ENCODE measurements at places on chromosomes 12 and 14. TPM values are rescaled to one million over a fixed set of nuclear protein-coding genes. Genes with fewer than 3 reads are reported as not detected.

GRCh38 chr14:91115986-91116770, 2.3 kb downstream of the DGLUCY start:
- peak; percentile 16 for DNase-seq

DNA sequence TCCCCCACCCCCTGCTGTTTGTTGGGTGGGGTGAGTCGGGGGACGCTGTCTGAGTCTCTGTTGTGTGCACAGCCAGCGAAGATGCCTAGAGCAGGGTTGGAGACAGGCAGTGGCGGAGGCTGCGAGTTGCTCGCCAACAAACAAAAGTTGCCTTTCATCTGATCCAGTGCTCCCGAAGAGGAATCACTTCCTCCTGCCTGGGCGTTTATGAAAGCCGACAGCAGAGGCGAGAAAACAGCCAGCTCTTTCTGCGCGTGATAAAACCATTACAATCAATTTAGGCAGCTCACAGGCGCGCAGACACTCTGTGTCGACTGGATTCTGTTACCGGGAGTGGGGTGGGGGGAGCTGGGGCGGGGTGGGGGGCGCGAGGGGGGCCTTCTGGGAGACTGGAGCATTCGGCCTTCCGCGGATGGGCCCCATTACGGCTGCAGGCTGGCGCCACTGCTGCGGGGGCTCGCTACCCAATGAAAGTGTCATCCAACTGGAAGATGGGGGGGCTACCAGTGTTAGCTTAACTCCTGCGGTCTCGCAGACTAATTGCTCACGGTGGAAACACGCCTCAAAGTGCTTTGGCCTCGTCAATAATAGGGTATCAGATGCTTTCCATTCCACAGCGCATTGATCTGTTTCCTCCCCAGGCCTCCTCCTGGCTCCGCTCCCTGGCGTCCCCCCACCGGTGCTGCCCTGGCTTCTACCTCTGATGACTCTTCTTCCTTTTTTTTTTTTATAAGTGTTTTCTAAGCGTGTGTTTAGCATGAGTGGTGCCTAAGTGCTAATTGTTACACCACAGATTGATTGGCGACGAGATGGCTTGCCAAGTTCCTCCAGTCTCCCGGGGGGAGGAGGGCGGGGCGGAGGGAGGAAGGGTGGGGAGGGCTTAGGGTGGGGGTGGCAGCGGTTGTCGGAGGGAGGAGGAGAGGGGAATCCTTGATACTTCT, 678.4 kb downstream of the MED13L start:
- peak; percentile 71 for DNase-seq

DNA sequence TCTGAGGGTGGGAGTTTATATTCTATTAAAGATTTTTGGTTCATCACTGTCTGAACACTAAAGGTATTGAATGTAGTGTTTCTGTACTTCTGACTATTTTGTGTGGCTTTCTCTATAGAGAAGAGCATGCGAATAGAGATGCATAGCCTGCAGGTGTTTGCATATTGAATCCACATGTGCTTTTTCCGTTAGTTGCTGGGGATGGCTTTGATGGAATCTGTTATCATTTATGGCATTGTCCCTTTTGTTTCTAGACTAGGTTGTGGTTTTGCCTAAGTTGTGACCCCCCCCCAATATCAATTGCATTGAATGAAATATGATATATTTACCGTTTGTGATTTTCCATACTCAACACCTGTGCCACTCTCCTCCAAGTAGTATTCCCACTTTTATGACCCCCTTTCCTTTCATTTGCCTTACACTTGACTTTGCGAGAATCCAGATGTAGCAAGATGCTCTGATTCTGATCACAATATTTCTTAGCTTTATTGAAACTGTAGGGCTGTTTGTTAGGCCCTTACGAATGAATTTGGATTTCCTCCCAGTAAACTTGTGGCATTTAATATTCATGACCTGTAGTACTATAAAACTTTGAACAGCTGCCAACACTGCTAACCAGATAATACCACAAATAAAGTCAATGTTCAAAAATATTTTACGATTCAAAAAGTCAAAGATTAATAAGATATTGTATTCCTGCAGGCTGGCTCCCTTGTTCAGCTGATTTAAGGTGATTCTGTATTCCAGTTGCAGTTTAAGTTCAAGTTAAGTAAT, 176.4 kb downstream of the TMTC2 start:
- DNase-seq: no peak

- DNase-seq: no peak
These were observed 26.3 kb downstream of the SLC38A1 start for GRCh38 chr12:46242569-46242968.

DNA sequence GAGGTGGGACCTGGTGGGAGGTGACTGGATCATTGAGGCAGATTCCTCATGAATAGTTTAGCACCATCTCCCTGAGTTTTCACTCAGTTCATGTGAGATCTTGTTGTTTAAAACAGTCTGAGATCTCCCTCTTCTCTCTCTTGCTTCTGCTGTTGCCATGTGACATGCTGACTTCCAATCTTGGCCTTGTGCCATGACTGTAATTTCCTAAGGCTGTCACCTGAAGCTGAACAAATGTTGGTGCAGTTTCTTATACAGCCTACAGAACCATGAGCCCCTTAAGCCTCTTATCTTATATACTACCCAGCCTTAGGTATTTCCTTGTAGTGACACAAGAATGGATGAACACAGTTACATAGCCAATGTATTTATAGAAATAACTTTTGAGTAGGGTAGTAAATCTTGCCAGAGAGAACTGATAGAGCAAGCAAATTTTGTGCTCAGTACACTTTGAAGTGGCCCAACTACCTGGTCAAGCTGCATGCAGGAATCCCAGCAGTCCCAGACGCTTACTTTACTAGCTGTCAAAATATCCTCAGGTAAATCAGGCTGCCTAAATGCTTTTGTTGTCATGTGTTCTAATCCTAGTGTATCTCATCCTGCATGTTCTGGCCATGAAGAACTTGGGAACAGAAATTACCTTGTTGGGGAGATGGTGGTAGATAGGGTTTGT, 445.6 kb upstream of the MIS18BP1 start:
- DNase-seq: peak; percentile 12

DNA sequence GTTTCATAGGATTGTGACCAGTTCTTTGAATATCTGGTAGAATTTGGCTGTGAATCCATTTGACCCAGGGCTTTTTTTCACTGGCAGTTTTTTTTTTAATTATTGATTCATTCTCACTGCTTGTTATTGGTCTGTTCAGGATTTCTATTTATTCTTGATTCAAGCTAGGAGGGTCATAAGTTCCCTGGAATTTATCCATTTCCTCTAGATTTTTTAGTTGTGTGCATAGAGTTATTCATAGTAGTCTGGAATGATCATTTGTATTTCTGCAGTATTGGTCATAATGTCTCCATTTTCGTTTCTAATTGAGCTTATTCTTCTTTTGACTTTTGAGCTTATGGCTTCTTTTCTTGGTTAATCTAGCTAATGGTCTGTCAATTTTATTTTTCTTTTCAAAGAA, 291.6 kb downstream of the AKAP6 start:
- DNase-seq: no peak

DNA sequence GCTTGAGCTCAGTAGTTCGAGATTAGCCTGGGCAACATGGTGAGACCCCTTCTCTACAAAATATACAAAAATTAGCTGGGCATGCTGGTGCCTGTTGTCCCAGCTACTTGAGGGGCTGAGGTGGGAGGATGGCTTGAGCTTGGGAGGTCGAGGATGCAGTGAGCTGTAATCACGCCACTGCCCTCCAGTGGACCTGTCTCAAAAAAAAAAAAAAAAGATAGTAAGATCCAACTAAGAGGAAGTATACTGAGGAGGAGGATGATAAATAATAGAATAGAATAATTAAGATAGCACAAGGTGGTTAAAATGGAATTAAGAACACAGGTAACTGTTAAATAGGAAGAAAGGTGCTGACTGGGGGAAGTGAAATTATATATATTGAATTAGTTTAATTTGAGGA, 37.0 kb upstream of the BAZ1A start:
- DNase-seq: no peak

- DNase-seq: peak; percentile 88
These were observed 17.1 kb downstream of the FOS start for GRCh38 chr14:75295491-75296345.

- no peak for DNase-seq
These were observed 25.0 kb downstream of the LARP4 start for GRCh38 chr12:50425589-50426258.

GRCh38 chr12:119090865-119091264, 87.9 kb upstream of the HSPB8 start:
- DNase-seq: no peak

DNA sequence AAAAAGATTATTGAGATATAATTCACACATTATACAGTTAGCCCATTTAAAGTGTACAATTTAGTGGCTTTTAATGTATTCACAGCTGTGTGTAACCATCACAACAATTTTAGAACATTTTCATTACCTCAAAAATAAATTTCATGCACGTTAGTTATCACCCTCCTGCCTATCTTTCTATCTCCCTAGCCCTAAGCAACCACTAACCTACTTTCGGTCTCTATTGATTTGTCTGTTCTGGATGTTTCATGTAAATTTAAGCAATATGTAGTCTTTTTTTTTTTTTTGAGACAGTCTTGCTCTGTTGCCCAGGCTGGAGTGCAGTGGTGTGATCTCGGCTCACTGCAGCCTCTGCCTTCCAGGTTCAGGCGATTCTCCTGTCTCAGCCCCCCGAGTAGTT, 439.4 kb downstream of the PCNX1 start:
- DNase-seq: no peak

DNA sequence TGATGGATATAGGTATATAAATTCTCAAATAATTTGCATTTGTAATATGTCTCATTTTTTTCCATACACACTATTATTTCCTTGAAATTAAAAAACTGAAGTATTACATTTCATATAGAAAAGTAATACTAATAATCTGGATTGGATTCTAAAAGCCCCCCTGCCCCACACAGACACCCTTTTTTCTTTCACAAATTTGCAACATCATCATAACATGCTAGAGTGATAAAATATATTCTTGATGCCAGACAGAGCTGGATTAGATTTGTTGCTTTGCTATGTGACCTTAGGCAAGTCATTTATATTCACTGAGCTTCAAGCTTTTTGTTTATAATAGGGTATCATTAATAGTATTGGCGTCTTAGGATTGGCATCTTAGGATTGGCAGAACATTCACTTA, 6.7 kb upstream of the PKP2 start:
- DNase-seq: no peak

GRCh38 chr12:110531741-110532333, 29.7 kb downstream of the RAD9B start:
- no peak for DNase-seq

DNA sequence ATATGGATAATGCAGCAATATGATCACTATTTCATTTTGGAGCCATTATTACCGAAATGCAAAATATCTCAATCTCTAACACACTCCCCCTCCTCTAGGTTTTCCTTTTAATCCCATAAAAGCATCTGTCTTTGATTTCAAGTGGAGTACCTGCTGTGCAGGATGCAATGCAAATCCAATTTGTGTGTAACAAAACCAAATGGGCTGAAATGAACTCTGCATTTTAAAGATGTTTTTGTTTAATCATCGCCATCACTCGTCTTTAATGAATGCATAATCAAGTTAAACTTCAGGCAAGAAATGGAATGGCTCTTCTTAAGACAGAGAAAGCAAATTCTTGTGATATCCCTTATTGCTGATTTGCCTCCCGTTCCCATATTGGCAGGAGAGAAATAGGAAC, 114.3 kb downstream of the SLC15A5 start:
- DNase-seq: no peak

Gene PMCH
- polyA plus RNA-seq: 0.24 TPM

Gene TNFAIP2
- polyA plus RNA-seq: 59.4 TPM
